ENCODE measurements at places on chromosomes 12 and 14.

DNA sequence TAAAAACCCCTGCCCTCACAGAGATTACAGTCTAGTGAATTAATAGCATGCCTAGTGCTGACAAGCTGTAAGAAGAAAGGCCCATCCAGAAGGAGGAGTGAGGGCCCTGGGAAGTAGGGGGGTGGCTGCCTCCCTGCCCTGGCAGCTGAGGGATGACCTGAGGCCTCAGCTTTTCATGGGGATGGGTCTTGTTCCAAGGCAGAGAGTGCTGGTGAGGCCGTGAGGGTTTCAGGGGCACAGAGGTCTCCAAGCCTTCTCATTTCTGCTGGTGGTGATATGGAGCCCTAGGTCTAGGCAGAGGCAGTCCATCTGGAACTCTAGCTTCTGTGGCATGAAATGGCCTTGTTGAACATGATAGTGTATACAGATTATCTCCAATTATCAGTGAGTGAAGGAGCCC lies 114.4 kb downstream of the ZFP36L1 start:
- peaks cover 63% of the 10 kb centered on the region for H3K4me1 ChIP-seq
- H3K4me3 ChIP-seq: no peak overlapping the region
- H3K27me3 ChIP-seq: no peaks in the 10 kb centered on the region
- no peaks in the 10 kb centered on the region for H3K36me3 ChIP-seq
- H3K27ac ChIP-seq: no peak overlapping the region

- no peaks in the 10 kb centered on the region for H3K36me3 ChIP-seq
- no peak for DNase-seq
- H3K27me3 ChIP-seq: no peaks in the 10 kb centered on the region
- H3K27ac ChIP-seq: no peak overlapping the region
- H3K4me1 ChIP-seq: no peaks in the 10 kb centered on the region
- H3K4me3 ChIP-seq: no peak overlapping the region
Measured at GRCh38 chr12:9619411-9620179, 11.9 kb upstream of the KLRB1 start.

DNA sequence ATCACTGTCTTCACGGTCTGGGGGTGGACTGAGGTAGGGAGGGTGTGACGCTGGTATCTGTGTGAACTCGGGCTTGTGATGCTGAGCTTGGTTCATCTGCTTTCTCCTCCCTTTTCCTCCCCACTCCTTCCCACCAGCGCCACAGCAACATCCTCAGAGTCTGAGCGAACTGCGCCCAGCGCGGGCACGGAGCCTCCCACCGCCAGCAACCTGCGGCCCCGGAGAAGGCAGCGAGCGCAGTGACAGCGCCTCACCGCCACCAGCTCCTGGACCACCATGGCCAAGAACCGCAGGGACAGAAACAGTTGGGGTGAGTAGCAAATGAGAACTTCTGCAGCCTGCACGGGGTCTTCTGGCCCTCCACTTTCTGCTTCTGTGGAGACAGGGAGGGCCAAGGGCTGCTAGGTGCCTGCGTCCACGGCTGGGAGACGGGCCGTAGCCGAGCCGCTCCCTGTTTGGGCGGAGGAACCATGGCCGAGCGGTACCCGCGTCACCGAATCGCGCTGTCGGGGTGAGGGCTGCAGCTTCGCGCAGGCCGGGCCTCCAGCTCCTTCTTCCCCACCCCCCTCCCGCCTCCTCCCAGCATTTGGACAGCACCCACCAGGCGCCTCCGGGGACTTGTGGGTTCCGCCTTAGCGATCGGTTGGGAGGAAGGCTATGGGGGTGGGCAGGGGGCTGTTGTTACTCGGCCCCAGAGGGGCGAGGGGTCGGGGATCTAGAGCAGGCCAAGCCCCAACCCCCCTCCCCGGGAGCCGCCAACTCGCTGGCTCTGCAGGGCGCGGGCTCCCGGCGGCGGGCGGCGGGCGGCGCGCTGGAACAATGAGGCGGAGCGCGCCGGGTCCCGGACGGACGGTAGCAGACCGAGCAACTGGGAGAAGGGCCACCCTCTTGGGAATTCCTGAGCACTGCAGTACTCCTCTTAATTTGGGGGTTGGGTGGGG lies at the start of gene ATL1:
TSS of gene ATL1 (plus strand) at position 156 of the 941 bp plus-strand sequence. CDS start at position 277, 121 bp downstream.
- no peaks in the 10 kb centered on the region for H3K4me1 ChIP-seq
- peak; percentile 88 for DNase-seq
- no peaks in the 10 kb centered on the region for H3K36me3 ChIP-seq
- no peaks in the 10 kb centered on the region for H3K27me3 ChIP-seq
- H3K4me3 ChIP-seq: peak within 1 kb of the TSS; percentile 89
- H3K27ac ChIP-seq: peak within 1 kb of the TSS; percentile 88

GRCh38 chr12:121927813-121928212 lies 9.4 kb downstream of the CFAP251 start:
- no peak overlapping the region for H3K4me3 ChIP-seq
- H3K36me3 ChIP-seq: no peaks in the 10 kb centered on the region
- H3K4me1 ChIP-seq: peaks cover 22% of the 10 kb centered on the region
- no peak for DNase-seq
- no peak overlapping the region for H3K27ac ChIP-seq
- no peaks in the 10 kb centered on the region for H3K27me3 ChIP-seq

DNA sequence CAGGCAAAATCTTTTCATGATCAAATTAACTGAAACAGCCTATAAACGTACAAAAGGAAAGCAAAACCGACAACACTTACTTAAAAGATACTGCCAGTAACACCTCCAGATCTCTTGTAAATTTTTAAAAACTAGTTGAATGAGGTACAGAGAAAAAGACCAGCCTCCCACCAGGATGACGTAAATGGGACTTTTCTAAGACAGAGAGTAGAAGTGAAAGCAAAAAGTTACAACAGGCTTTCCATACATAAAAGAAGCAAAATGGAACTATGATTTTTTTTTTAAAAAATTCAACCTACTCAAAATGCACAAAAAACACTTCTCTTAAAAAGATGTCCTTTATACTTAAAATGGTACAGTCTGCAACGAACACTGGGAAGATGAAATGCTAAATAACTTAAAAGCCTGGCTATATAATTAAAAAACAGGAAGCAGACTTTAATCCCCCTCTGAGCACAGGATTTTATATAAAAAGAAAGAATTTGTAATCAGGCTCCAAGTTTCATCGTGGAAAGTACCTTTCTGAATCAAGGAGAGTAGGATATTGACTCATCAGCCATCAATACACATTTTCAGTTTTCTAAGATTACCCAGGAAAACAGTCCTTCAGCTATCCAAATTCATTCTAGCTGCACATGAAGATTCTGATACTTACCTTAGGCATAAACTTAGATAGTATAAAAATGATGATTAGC lies 14.2 kb upstream of the MYO1A start:
- no peak overlapping the region for H3K27ac ChIP-seq
- H3K4me1 ChIP-seq: no peaks in the 10 kb centered on the region
- H3K27me3 ChIP-seq: no peaks in the 10 kb centered on the region
- no peak for DNase-seq

DNA sequence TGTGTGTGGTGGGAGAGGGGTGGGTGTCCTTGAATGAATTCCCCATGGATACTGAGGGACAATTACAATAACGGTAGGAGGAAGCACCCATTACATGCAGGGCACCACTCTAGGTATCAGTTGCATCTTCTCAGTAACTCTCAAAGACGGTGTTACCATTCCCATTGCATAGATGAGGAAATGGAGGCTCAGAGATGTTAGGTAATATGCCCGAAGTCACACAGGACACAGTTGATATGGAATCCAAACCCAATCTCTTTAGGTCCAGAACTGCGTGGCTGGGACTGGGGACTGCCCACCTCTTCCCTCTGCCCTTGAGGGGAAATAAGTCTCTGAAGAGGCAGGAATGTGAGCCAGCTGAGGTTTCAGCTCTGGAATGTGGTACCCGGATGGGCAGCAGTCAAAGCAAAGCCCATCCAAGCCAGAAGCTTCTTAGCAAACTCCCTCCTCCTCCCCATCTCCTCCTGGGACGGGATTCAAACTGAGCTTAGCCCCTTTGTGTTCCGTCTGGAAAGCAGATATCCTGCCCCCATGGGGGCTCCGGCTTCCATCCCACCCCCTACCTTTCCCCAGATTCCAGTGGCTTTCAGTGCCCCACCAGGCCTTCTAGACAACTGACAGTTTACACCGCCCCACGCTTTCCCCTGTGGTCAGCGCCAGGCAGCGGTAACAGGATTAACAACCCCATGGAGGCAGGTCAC lies 187.5 kb downstream of the RBM19 start:
- H3K4me3 ChIP-seq: no peak overlapping the region
- no peaks in the 10 kb centered on the region for H3K27me3 ChIP-seq
- no peaks in the 10 kb centered on the region for H3K4me1 ChIP-seq

DNA sequence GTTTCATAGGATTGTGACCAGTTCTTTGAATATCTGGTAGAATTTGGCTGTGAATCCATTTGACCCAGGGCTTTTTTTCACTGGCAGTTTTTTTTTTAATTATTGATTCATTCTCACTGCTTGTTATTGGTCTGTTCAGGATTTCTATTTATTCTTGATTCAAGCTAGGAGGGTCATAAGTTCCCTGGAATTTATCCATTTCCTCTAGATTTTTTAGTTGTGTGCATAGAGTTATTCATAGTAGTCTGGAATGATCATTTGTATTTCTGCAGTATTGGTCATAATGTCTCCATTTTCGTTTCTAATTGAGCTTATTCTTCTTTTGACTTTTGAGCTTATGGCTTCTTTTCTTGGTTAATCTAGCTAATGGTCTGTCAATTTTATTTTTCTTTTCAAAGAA lies 291.6 kb downstream of the AKAP6 start:
- no peaks in the 10 kb centered on the region for H3K36me3 ChIP-seq
- no peak for DNase-seq
- H3K27ac ChIP-seq: no peak overlapping the region
- no peak overlapping the region for H3K4me3 ChIP-seq

- no peak overlapping the region for H3K4me3 ChIP-seq
- H3K36me3 ChIP-seq: no peaks in the 10 kb centered on the region
Measured at GRCh38 chr12:77720258-77720657, 110.4 kb upstream of the NAV3 start.

GRCh38 chr12:49511410-49511809 lies 27.4 kb upstream of the KCNH3 start:
- no peak for DNase-seq
- no peaks in the 10 kb centered on the region for H3K4me1 ChIP-seq
- H3K4me3 ChIP-seq: no peak overlapping the region

Measured in vagina (tissue), 2 donors.